Right ventricle myocardium inferior (tissue), 1 donor: ENCODE measurements at places on chromosomes 6 and 20. TPM values are rescaled to one million over a fixed set of nuclear protein-coding genes. Genes with fewer than 3 reads are reported as not detected.

GRCh38 chr6:132412656-132413498, 11.6 kb upstream of the MOXD1 start:
- no peak for DNase-seq

GRCh38 chr6:149026530-149026942, 279.7 kb downstream of the UST start:
- no peak for DNase-seq

The CLVS2 gene
- not detected for total RNA-seq

DNA sequence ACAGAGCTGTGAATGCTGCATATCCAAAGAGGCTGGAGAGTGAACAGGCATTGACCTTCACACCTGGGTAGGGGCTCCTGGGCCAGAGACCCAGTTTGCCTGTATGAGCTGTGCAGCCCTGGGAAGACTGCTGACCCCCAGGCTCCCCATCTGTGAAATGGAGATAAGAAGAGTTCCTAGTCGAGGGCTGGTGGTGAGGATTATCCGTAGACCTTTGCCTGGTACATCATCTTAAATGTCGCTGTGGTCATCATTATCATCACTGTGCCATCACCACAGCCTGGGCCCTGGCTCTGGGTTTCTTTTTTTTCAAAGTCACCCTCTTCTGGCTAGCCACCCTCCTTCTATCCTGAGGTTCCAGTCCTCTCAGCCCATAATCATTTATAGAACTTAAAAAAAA, 12.0 kb downstream of the AGPAT4 start:
- DNase-seq = no peak

GRCh38 chr6:100269189-100269588, 195.5 kb downstream of the SIM1 start:
- DNase-seq = no peak

The EFCAB8 gene
- total RNA-seq = 0.43 TPM

GRCh38 chr6:96794980-96795379, 42.3 kb downstream of the GPR63 start:
- no peak for DNase-seq

The OPN5 gene
- not detected for total RNA-seq

The HLA-DOA gene
- total RNA-seq = 1.5 TPM

- DNase-seq = no peak
These were observed 18.1 kb downstream of the PPP1R3G start for GRCh38 chr6:5103250-5103649.

GRCh38 chr6:47351621-47352020, 41.9 kb upstream of the TNFRSF21 start:
- no peak for DNase-seq

- DNase-seq = no peak
These were observed 12.7 kb downstream of the BCL2L1 start for GRCh38 chr20:31709939-31710338.

The CDH22 gene
- total RNA-seq = 5.2 TPM

The FAM209B gene
- total RNA-seq = not detected

DNA sequence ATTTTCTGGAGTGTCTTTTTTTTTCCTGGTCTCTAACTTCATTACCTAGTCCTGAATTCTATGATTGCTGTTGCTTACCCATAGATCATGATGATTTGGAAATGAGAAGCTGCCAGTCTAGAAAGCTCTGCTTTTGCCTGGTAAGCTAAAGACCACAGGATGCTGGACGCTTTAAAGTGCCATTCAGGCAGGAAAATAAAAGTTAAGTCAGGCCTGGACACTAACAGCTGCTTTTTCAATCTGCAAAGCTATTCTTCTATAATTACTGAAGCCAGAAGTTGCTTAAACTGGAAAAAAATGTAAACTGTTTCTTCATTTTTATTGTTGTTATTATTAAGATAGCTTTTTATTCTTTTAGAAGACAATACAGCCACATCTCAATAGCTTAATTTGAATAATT, 129.8 kb upstream of the SPACA1 start:
- DNase-seq = no peak

GRCh38 chr6:122869437-122870024, 80.5 kb downstream of the SMPDL3A start:
- DNase-seq = no peak

- DNase-seq = no peak
These were observed 51.9 kb downstream of the STXBP5 start for GRCh38 chr6:147255948-147256674.

The TNFRSF21 gene
- 15.3 TPM for total RNA-seq

DNA sequence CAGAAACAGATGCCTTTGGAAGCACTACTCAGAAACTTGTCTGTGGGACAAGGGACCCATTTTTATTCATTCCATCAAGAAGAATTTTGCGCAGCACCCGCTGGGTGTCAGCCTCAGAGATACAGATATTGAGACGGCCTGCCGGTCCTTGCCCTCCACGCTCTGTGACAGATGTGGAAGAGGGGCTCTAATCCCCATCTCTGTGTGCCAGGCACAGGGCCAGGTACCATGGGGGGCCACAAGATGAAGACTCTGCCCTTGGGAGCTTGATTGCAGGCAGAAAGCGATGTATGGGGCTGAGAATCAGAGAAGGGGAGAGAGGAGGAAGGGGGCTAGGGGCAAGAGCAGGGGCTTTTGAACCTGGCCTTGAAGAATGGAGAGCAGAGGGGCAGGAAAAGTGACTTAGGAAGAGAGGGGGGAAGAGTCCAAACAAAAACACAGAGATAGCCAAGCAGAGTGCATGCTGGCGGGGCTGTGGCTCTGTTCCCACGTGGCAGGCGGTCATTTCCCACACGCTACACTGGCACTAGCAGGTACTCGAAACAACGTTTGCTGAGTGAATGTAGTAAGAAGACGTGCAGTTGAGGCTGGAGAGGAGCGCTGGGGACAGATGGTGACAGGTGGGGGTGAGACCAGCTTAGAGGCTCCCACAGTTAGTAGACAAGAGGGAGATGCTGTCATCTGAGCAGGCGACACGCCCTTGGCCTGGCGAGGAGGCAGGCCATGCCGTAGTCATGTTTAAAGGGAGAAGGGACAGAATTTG, 170.3 kb upstream of the SNX9 start:
- DNase-seq = no peak

The PDYN gene
- not detected for total RNA-seq

- no peak for DNase-seq
These were observed 62.2 kb upstream of the PDE10A start for GRCh38 chr6:165725201-165725600.
